ENCODE measurements at places on chromosomes 1 and 21.

GRCh38 chr1:48627486-48627885 lies 149.2 kb downstream of the BEND5 start:
- no peak for DNase-seq

DNA sequence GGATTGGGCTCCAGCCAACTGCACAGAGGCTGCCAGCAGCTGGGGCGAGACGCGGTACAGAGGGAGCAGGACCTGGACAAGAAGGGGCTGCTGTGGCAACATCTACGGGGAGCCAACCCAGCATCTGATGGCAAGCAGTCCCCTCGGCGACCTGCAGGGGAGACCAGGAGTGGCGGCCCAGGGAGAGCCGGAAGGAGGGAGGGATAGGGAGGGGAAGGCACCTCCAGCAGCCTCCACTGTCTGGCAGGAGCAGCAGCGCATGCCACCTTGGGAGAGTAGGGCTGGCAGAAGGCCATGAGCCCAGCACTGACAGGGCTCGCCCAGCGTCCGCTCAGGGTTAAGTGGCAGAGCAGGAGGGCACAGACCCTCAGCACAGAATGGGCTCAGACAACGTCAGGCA lies 17.3 kb downstream of the CHD5 start:
- DNase-seq: peak; percentile 56

GRCh38 chr1:167483790-167484189 lies 34.5 kb downstream of the CD247 start:
- DNase-seq: no peak

GRCh38 chr1:200979574-200980451 lies 43.7 kb downstream of the KIF21B start:
- DNase-seq: peak; percentile 83

- no peak for DNase-seq
Measured at GRCh38 chr1:93506126-93506525, 58.2 kb downstream of the FNBP1L start.

GRCh38 chr1:223827193-223827663 lies 18.5 kb downstream of the TP53BP2 start:
- no peak for DNase-seq

DNA sequence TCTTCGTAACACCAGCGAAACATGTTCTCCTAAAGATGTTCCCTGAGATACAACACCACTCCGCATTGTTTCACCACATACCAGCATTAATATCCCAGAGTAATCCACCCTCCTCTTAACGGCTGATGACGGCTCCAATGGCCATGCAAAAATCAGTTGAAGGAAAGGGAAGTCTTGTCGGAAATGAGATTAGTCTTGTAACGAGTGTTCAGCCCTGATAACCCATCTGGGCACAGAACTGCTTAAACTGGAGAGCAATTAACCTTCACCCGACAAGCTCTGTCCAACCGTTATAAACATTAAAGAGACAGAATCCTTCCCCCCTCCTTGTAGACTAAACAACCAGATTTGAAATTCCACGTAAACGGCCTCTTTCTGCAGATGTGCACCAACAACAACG lies 21.9 kb downstream of the ERG start:
- DNase-seq: no peak

DNA sequence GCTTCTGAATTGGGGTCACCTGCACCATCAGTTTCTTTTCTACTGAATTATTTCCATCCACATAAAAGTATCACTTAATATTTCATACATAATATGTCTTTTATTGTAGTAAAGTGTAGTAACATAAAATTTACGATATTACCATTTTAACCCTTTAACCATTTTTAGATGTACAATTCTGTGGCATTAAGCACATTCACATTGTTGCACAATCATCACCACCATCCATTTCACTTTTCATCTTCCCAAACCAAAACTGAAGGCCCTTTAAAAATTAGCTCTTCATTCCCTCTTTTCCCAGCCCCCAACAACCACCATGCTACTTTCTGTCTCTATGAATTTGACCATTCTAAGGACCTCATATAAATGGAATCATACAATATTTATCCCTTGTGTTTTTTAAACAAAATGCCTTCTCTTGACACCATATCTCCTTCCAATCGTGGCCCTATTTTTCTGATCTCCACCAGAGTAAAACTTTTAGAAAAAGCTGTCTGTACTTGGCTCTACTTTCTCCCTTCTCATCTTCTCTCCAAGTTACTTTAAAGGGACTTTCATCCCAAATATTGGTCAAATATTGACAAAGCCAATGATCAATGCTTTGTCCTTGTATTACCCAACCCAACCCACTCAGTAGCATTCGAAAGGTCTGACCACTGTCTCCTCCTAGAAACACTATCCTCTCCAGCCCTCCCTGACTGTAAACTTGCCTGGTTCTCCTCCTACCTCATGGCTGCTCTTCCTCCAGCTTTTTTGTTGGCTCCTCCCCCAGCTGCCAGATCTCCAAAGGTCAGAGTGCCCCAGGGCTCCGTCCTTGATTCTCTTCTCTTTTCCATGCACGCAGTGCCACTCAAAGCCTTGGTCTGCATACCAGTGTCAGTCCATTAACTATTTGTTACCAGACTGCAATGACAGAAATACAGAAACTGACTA lies 44.7 kb downstream of the SLC30A10 start:
- peak; percentile 27 for DNase-seq

GRCh38 chr1:36083219-36083618 lies 675 bp upstream of the TEKT2 start:
- no peak for DNase-seq

DNA sequence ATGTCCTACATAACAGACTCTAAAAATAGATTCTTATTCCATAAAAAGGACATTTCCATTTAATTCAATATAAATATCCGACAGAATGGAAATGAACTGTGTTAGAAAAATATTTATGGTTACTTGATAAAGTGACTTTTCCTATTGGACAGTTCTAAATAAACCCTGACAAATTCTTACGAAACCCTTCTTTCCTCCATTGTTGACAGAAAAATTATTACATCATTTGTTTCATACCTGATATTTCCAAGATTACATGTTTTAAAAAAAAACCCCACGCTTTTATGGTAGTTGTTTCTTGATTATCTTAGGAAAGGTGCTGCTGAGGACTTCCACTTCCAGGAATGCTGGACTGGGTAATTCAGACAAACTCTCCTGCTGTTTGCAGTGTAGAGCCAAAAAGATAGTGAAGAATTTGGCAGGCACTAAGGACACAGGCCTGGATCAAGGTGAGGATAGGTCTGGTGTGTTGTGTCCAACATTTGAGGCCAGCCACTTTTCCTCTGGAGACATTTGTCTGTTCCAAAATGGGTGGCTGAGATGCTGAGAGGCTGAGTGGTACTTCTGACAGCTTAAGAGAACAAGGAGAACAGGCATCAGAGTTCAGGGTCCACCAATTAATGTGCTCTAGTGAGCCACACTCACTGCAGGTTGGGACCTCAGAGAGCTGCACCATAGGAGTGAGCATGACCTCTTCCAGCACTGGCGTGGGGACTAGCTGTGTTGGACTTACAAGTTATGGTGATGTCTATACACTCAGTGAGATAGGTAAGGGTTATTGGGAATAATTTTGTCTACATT lies 7.0 kb upstream of the C1orf116 start:
- DNase-seq: no peak

GRCh38 chr1:193110246-193110645 lies 5.0 kb upstream of the GLRX2 start:
- no peak for DNase-seq

- DNase-seq: peak; percentile 29
Measured at GRCh38 chr1:157496121-157496526, 56.2 kb downstream of the FCRL5 start.

DNA sequence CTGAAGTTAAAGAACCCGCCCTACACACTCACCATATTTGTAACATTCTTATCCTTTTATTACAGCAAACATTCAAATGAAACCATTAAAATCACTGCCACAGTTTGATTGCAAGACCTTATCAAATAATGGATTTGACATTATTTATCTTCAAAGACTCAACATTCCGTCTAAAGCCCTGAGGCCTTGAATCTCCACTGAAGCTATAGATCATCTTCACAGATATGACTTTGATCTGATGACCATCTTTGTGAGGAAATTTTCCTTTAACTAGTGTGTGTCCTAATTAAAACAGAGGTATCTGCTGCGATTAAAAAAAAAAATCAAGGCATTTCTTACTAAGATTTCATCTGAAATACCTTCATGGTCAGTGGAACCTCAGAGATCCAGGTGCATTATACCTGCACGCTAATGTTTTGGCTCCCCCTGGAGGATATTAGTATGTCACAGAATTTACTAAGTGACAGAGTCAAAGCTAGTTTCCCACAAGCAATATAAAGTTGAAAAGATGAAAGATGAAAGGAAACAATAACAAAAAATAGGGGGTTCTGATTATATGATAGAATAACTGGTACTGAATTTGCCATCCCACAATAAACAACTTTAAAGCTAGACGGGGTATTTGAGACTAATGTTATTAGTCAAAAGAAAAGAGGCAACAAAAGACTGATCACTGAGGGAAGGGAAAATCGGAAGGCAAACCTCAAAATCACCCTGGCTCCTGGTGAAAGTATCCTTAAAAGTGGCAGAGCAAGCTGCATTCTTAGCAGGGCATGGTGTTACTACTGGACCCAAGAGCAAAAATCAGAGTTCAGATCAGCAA lies 923.4 kb downstream of the NCAM2 start:
- DNase-seq: peak; percentile 15

DNA sequence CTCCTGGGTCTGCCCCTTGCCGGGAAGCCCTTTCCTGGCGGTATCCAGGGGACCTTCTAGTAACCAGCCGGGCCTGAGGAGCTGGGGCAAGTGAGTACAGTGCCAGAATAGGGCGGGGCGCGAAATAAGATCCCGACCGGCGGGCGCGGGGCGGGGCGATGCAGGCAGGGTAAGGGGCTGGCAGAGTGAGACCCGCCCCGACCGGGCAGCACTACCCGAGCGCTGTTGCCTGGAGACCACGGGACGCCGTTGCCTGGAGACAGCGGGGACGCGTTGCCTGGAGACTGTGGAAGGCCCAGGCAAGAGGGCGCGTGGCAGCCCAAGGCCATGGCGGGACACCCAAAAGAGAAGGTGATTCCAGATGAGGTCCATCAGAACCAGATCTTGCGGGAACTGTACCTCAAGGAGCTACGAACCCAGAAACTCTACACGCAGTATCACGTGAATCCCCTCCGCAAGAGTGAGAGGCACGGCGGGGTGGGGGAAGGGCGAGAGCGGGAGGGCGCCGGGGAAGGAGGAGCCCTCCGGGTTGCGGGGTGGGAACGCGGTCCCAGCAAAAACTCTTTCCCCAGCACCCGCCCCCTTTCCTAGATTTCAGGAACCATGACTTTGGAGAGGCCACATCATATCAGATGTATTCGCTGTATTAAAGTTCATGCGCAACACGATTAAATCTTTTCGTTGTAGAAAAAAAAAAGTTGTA lies 24.3 kb downstream of the EBNA1BP2 start:
- DNase-seq: peak; percentile 84

- DNase-seq: no peak
Measured at GRCh38 chr1:110004583-110004982, 20.0 kb downstream of the AHCYL1 start.

DNA sequence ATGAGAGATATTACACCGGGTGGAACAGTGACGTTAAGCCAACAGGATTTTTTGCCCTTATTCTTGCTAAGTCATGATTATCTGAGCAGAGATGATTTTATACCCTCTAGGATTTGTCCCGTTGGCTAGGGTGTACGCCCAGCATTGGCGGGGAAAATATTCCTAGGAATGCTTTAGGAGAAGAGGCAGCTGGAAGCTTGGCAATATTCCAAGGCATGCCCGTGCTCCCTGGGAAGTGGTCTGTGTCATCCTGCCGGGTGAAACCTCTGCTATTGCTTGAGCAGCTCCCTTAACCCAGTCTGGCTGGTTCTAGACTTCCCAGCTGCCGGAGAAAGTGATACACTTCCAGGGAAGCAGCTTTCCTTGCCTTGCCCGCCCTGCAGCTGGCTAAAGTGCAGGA lies 16.2 kb downstream of the CHRNB2 start:
- peak; percentile 76 for DNase-seq

DNA sequence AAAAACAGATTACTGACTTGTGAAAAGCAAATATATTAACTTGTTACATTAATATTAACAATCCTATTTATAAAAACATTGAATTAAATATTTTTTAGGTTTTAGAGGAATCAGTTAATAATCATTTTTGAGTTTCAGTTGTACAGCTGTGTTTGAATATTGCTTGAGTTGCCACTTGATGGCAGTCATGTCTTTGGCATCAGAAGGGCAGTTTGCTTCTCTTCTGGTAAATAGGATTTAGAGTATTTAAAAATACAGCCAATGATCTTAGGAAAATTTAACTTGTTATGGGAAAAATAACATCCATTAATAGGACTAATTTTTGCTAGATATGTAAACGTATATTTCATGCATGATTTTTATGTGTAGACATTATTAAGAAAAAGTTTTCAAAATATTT lies 234.1 kb downstream of the NCAM2 start:
- peak; percentile 44 for DNase-seq

DNA sequence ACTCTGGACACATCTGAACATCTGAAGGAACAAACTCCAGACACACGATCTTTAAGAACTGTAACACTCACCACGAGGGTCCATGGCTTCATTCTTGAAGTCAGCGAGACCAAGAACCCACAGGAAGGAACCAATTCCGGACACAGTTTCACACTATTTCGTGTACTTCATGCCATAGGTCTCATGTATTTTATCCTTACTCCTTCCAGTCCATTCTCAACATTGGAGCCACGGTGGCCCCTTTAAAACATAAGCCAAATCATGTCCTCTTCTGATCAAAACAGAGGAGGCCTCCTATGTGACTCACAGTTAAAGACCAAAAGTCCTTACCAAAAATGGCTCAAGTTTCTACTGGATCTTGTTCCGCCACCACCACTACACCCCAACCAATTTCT lies 29.8 kb upstream of the RCOR3 start:
- no peak for DNase-seq

DNA sequence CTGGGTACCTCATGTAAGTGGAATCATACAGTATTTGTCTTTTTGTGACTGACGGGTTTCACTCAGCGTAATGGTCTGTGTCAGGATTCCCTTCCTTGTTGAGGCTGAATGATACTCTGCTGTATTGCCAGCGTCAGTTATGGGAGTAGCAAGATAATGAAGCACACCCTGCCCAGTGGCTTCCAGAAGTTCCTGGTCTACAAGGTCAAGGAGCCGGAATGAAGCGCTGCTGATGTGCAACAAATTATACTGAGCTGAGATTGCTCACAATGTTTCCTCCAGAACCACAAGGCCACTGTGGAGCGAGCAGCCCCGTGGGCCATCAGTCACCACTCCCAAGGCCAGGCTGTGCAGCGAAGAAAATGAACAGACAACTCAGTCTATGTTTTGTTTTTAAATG lies 24.0 kb upstream of the TDRD10 start:
- no peak for DNase-seq

Data from BE2C (cell line).